ENCODE measurements at places on chromosomes 1 and 21. TPM values are rescaled to one million over a fixed set of nuclear protein-coding genes. Genes with fewer than 3 reads are reported as not detected.

The ASPM gene
- 0.01 TPM for polyA plus RNA-seq

DNA sequence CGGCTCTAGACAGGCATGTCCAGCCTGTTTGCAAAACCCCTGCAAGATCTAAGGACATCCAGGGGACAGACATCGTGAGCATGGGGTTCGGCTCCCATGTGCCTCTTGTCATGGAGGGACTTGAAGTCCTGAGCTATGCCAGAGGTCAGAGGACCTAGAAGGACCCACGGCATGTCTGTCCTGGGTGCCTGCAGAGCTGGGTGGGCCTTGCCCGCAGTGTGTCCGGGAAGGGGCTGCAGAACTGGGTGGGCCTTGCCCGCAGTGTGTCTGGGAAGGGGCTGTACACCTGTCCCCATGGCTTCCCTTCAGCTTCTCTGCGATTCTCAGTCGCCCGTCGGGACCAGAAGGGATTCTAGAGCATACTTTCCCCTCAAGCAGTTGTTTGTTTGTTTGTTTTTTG is 20.0 kb upstream of the TRAPPC10 start:
- no peaks in the 10 kb centered on the region for H3K27me3 ChIP-seq
- H3K27ac ChIP-seq: no peak overlapping the region
- DNase-seq: no peak
- H3K36me3 ChIP-seq: no peaks in the 10 kb centered on the region

GRCh38 chr1:236766506-236766905 is 28.6 kb upstream of the MTR start:
- H3K4me1 ChIP-seq: no peaks in the 10 kb centered on the region
- H3K27ac ChIP-seq: no peak overlapping the region
- no peak overlapping the region for H3K4me3 ChIP-seq

DNA sequence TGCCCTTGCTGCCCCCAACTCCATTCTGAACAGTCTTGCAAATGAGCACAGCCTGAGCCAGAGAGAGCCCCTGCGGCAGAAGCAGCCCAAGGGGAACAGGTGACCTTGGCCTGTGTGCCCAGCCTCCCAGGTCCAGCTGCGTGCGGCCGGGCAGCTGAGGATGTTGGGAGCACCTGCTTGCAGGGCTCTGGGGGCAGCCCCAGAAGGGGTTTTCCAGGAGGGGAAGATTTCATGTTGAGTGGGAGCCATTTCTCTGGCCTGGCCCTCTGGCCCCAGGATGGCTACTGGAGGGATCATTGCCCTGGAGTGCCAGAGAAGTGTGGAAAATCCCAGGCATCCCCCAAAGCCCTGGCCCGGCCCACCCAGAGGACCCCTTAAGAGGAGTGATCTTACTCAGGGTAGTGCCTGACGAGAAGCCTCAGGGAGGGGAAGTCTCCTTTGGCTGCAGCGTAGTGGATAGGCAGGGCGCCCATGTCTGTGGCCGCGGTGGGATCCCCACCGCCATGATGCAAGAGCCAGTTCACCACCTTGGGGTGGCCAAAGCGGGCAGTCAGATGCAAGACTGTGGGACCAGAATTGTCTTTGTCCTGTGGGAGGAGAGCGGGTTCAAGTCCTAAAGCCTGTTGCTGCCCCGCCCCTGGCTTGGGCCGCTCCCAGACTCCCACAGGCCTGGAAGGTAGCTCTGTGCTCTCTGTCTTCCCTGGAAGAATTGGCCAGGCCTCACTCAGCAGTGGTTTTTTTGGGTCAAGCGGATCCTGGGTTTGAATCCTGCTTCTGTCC is 20.6 kb upstream of the RNU1-4 start:
- no peak overlapping the region for H3K27ac ChIP-seq
- H3K4me1 ChIP-seq: no peaks in the 10 kb centered on the region
- DNase-seq: no peak
- H3K36me3 ChIP-seq: no peaks in the 10 kb centered on the region

DNA sequence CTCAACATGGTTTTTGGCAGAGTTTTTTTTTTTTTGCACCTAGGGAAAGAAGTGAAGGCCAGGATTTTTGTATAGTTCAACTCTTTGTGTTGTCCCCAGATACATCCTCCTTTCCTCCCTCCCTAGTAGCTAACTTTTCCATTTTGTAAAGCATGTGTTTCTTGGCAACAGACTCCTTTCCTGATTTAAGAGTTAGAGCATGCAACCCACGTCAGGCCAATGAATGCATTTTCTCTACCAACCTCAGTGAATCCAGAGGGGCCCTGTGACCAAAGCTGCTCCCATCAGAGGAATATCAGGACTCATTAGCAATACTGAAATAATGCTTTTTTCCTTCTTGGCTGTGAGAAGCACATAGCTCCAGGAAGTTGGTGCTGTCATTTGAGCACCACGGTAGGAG is 287.2 kb downstream of the LMO4 start:
- no peak overlapping the region for H3K27ac ChIP-seq
- H3K4me3 ChIP-seq: no peak overlapping the region
- no peaks in the 10 kb centered on the region for H3K27me3 ChIP-seq
- H3K36me3 ChIP-seq: no peaks in the 10 kb centered on the region
- H3K4me1 ChIP-seq: no peaks in the 10 kb centered on the region
- no peak for DNase-seq

- no peaks in the 10 kb centered on the region for H3K27me3 ChIP-seq
- peaks cover 20% of the 10 kb centered on the region for H3K4me1 ChIP-seq
- peak overlapping the region; percentile 39 for H3K27ac ChIP-seq
- no peaks in the 10 kb centered on the region for H3K36me3 ChIP-seq
- no peak overlapping the region for H3K4me3 ChIP-seq
- DNase-seq: peak; percentile 28
Measured at GRCh38 chr21:25464275-25464674, 143.0 kb downstream of the MRPL39 start.

The KCNE2 gene
- polyA plus RNA-seq: 0.29 TPM

GRCh38 chr1:201703621-201704438 is 125.1 kb upstream of the IPO9 start:
- no peak overlapping the region for H3K27ac ChIP-seq
- H3K4me3 ChIP-seq: no peak overlapping the region
- peaks cover 4% of the 10 kb centered on the region for H3K4me1 ChIP-seq
- DNase-seq: no peak
- H3K27me3 ChIP-seq: no peaks in the 10 kb centered on the region
- H3K36me3 ChIP-seq: no peaks in the 10 kb centered on the region

DNA sequence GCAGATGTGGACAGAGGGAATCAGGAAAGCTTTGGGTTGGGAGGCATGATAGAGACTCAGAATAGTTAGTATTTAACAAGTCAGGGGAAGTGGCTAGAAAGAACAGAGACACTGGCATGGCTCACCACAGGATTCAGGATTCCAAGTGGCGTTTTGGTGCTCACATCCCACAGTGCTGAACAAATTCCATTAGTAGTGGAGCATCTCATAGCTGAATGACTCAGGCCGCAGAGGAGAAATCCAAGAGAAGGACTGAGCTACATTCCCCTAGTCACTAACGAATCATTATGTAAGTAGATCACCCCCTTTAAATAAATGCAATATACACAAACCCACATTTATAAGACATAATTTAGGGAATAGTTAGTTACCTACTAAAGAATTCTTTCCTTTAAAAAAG is 5.0 kb upstream of the KCNJ9 start:
- peaks cover under 1% of the 10 kb centered on the region for H3K4me1 ChIP-seq
- H3K27ac ChIP-seq: no peak overlapping the region
- H3K4me3 ChIP-seq: no peak overlapping the region
- peaks cover 32% of the 10 kb centered on the region for H3K27me3 ChIP-seq
- H3K36me3 ChIP-seq: no peaks in the 10 kb centered on the region

DNA sequence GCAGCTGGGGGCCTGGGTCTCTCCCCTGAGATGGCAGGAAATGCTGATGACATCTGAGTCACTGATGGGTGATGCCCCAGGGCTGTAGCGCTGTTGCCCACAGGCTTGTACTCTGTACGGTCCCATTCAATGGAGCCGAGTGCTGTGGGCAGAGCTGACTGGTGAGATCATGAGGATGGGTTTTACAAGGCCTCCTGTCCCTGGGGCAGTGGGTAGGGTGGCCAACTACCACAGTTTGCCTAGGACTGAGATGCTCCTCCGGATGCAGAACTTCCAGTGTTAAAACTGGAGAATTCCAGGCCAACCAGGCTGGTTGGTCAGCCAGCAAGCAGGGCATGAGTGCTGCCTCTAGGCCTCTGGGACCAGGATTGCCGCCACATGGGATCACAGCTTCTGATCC is 9.2 kb downstream of the PHLDA3 start:
- no peaks in the 10 kb centered on the region for H3K36me3 ChIP-seq
- H3K4me1 ChIP-seq: no peaks in the 10 kb centered on the region
- no peak overlapping the region for H3K4me3 ChIP-seq

DNA sequence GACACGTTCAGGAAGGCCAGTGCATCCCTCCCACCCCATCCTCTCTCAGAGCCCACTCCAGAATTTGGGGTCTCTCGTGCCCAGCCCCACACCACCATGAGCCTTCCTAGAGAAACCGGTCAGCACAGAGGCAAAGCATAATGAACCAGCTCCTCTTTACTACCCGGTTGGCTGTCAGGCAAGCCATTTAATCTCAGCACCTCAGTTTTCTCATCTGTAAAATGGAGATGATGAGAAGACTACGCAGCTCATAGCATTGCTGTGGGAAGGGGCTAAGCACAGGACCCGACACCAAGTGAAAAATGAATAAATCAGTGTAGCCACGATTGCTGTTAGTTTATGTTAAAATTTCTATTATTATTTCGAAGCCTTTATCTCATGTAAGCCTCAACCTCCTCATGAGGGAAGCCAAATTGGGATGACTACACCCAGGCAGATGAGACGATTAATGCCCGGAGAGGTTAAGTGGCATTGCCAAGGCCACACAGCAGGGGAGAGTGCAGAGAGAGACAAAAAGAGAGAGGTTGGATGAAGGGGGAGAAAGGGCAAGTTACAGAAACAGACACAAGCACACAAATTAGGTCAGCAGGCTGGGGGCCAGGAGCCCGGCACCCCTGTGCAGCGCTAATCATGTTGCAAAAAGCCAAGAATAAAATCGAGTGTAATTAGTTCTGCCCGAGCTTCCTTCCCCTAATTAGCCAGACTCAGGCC is 25.7 kb downstream of the SDC3 start:
- H3K4me1 ChIP-seq: no peaks in the 10 kb centered on the region
- no peak overlapping the region for H3K4me3 ChIP-seq
- H3K36me3 ChIP-seq: no peaks in the 10 kb centered on the region
- H3K27ac ChIP-seq: no peak overlapping the region

DNA sequence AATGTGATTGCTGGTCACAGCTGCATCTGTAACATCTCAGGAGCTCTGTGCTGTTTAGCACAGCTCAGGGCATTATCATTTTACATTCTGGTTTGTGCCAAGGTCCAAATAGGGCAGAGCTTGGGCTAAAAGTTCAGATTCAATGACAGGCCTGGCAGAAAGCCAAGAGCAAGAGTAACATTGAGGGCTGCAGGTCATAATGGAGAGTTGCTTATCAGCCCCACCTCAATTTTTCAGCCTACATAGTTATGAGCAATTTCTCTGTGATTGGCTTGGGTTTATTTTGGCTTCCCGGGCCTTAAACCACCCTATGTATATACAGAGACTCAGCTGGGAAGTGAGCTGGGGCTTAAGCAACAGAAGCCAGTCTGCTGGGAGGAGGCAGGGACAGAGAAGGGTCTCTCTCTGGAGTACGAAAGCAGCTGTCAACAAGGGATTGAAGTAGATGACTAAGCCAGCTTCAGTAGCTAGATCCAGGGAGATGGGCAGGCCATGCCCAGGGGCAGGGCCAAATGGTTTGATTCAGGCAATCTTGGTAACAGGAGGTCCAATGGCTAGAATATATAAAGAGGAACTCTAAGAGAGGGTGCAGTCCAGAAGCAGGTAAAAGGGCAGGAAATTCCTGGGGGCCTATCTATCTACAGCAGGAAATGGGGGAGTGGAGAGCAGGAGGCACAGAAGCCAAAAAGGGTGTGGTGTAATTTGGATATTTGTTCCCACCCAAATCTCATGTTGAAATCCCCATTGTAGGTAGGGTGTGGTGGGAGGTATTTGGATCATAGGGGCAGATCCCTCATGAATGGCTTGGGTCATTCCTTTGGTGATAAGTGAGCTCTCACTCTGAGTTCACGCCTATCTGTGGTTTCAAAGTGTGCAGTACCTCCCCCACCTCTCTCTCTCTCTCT is 49.0 kb downstream of the BRINP2 start:
- no peaks in the 10 kb centered on the region for H3K36me3 ChIP-seq
- no peak overlapping the region for H3K4me3 ChIP-seq
- no peak for DNase-seq
- H3K27ac ChIP-seq: no peak overlapping the region

- no peaks in the 10 kb centered on the region for H3K36me3 ChIP-seq
- H3K4me1 ChIP-seq: no peaks in the 10 kb centered on the region
- H3K4me3 ChIP-seq: no peak overlapping the region
- no peak for DNase-seq
Measured at GRCh38 chr1:7401814-7402547, 369.1 kb upstream of the VAMP3 start.

The COL8A2 gene
- not detected for polyA plus RNA-seq

GRCh38 chr1:83632906-83633305 is 366.0 kb downstream of the TTLL7 start:
- H3K27ac ChIP-seq: no peak overlapping the region
- H3K27me3 ChIP-seq: no peaks in the 10 kb centered on the region
- no peak overlapping the region for H3K4me3 ChIP-seq
- H3K4me1 ChIP-seq: no peaks in the 10 kb centered on the region
- DNase-seq: no peak

DNA sequence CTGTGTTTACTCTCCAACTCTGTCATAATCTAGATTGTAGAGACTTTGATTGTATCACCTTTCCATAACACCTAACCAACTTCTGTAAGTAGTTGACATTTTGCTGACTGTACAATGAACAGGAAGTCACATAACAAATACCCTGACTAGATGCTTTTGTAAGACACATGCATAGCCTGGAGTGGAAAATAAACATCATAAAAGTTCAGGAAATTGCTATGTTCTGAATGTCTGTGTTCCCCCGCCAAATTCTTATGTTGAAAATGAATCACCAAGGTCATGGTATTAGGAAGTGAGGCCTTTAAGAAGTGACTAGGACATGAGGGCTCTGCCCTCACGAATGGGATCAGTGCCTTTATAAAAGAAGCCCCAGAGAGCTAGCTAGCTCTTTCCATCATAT is 40.4 kb upstream of the ZSWIM5 start:
- H3K4me1 ChIP-seq: no peaks in the 10 kb centered on the region
- no peaks in the 10 kb centered on the region for H3K36me3 ChIP-seq
- H3K27ac ChIP-seq: no peak overlapping the region
- no peak overlapping the region for H3K4me3 ChIP-seq
- DNase-seq: no peak

The LRRC39 gene
- 0.13 TPM for polyA plus RNA-seq

The SELP gene
- 1.4 TPM for polyA plus RNA-seq

GRCh38 chr1:9809100-9809510 is 14.7 kb downstream of the CLSTN1 start:
- no peak for DNase-seq
- no peak overlapping the region for H3K4me3 ChIP-seq
- H3K4me1 ChIP-seq: peaks cover 43% of the 10 kb centered on the region
- H3K27me3 ChIP-seq: no peaks in the 10 kb centered on the region
- H3K36me3 ChIP-seq: no peaks in the 10 kb centered on the region

The FHAD1 gene
- 0.03 TPM for polyA plus RNA-seq
